ENCODE measurements at places on chromosomes 12 and 14.
A peak's percentile ranks its signal among the peaks of the same experiment; 100 is the strongest.

DNA sequence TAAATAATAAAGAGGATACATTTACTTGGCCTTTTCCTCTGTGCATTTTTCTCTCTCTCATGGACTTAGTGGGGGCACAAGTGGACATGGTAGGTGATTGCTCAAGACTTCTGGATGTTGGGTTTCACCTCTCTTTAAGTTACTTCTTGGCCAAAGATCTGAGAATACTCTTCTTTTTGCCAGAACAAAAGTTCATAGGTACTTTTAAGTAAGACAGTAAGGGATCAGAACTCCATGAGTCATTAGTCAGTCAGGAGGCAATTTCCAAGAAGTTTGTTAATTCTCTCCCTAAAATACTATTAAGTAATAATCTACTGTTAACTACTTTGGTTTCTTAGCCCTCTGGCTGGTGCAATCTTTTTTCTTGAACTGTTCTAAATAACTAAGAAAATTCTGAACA, 84.2 kb downstream of the GRIP1 start:
- no peak for DNase-seq

- no peak for DNase-seq
Measured at GRCh38 chr12:24172031-24172772, 222.7 kb upstream of the SOX5 start.

DNA sequence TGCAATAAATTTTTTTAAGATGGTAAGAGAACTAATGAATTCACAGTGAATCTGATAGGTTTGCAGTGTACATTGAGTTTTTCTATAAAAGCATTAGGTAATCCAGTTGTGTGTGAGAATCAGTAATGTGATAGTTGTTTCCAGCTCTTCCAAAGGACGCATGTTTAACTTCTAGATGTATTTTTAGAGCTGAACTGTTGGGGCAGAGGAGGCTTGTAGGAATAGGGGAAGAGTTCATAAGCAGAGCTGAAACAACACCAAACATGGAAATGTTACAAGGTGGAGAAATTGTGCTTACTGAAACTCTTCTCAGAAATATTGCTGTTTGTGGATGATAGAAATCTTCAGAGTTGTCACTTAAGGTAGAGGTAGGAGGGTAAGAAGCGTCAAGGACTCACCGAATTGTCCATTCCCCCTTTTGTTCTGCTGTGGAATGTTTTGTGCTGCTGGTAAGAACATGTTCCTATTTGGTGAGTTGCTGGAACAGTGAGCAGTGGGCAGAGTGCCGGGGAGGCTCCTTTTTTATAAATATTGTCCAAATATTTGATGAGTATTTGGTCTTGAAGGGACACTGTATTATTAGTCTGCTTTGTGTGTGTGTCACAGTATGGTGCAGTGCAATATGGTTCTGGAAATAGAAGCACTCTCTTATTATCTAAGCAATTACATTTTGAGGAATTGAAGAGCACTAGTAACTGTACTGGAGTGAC, 76.7 kb downstream of the ANO6 start:
- no peak for DNase-seq

GRCh38 chr12:91178139-91178561, 4.5 kb downstream of the DCN start:
- no peak for DNase-seq

DNA sequence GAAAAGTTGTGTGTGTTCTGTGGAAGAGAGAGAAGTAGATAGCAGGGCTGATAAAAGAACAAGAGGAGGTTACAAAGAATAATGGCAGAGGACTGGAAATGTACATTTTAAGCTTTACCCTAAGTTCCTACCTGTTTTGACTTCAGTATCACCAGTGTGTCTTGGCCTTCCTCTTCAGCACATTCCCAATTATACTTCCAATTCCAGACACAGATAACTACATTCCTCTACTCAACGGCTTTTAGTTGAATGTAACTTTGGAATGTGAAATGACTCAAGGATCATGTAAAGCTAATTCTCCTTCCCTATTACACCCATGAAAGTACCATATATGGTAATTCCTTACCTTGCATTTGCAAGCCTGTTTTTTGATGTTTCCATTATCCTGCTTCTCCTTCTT, 5.0 kb downstream of the MGST1 start:
- DNase-seq, result no peak

GRCh38 chr12:114026805-114027204, 60.7 kb upstream of the RBM19 start:
- no peak for DNase-seq

DNA sequence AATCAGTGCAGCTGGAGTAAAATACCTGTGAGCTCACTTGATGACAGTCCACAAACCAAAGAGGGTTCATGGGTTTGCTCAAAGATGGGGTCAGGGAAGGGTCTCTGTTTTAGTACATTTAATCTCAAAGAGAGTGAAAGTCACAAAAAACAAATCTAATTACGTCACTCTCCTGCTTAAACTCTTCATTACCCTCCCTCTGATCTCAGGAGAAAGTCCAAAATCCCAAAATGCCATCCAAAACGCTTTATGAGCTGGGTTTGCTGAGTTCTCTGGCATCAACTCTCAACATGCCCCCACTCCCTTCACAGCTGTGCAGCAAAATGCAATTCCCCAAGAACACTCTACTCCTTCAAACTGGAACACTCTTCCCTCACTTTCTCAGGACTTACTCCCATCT, 40.4 kb upstream of the LGR5 start:
- DNase-seq, result no peak

DNA sequence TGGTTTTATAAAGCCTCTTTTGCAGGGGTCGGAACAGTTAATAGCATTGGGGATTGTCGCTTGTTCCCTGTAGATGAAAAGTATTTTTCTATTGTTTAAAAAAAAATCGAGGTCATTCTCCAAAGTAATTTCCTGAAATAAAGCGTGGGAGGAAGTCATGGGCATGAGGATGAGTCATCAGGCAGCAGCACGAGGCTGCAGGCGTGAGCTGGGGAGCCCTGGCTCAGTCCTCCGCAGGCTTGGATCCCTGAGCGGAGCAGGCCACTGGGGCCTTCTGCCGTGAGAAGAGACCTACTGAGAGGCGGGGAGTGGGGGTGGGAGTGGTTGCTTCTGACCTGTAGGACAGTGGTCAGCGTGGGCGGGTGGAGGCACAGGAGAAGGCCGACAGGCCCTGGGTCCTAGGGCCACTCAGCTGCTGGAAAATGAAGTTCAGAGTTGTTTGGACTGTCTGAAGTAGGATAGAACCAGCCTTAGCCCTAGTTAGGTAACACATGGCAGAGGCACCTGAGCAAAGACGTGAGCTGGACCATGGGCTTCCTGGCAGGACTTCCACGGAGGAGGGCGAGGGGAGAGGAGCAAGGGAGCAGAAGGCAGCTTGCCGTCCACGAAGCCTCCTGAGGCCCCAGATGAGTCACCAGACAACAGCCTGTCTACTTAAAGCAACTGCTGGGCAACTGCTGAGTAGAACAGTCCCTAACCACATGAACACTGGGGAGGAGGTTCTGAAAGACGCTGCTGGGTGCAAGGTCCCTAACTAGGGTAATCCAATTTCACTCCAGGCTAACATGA, 21.1 kb upstream of the LGALS3 start:
- no peak for DNase-seq

DNA sequence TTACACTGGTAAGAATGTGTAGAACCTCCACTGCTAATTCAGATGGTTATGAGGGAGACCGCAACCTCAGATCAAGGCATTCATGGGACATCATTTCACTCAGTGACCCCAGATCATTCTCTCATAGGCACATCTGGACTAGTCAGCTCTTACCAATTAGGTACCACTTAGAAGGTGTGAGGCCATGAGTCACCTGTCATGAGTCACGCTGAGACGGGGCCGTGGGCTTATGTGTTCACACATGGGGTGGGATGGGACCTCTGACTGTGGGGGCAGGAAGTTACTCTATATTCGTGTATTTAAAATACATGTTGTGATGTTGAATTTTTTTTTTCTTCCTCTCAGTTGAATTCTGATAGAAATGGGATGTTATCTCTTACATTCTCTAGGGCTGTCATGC, 55.9 kb downstream of the CCDC92 start:
- no peak for DNase-seq

DNA sequence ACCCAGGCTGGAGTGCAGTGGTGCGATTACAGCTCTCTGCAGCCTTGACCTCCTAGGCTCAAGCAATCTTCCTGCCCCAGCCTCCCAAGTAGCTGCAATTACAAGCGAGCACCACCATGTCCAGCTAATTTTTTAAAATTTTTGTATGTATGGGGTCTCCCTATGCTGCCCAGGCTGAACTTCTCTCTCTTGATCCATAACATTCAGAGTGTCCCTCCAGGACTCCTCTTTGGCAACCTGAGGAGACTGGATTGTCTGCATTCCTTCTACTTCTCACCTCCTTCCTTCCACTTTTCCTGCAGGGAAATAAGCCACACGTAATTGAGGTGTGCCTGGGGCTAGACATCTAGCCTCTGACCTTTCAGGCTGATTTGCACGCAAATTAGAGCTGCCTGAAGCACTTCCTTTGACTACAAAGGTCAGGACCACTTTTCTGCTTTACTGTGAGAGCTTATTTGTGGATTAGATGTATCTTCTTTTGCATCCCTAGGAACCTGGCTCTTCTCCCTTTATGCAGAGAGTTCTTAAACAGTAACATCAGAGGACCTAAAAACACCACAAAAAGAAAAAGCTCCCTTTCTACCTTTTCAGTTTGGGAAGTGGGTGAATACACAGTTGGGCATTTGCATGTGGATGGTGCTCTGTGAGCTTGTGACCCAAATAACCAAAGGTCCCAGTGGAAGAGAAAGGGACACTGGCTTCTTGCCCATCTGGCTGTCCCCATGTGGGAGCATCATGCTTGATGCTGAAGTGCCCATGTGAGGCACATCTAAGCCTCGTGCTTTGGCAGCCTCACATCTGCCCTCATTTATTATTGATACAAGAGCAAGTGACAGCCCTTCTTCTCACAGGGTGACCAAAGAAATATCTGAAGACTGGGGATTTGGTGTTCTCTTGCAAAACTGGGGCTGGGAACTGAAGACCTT, 33.5 kb downstream of the PYGL start:
- no peak for DNase-seq

DNA sequence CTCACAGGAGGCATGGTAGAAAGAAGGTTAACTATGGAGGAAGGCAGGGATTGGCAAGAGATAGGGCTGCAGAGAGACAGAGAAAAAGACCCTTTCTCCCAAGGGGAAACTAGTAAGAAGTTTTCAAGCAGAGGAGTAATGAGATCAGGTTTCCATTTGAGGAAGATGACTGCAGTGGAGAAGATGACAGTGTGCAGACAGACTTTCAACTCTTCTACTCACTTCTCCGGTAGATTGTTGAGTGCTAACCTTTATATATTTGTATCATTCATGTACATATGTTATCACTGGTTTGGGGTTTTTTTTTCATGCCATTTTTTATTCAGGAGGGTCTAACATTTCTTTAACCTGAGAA, 5.9 kb upstream of the B3GNT4 start:
- no peak for DNase-seq

- no peak for DNase-seq
Measured at GRCh38 chr12:125873016-125873415, 807.8 kb downstream of the AACS start.

DNA sequence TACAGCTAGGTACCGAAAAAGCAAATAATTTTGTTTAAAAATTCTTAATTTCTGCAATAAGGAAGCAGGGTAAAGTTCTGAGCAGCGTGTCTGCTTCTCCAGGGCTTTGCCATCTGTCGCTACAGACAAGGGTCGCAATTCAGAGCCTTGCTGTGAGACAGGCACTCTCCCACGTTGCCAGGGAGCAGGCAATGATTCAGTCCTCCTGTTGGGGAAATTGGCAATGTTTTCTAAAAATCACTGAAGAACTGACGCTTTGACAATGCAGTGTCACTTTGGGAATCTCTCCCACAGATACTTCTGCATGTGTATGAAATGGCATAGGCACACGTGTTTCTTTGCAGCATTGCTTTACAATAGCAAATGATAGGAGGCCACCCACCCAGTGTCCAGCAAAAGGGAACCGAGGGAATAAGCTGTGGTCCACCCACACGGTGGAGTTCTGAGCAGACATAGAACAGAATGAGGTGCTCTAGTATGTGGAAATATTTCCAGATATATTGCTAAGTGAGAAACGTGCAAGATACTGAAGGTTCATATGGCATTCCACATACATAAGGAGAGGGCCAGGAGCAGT, 16.0 kb upstream of the HIP1R start:
- DNase-seq, result no peak

GRCh38 chr12:2324387-2324786, 271.6 kb downstream of the CACNA1C start:
- peak; percentile 20 for DNase-seq

DNA sequence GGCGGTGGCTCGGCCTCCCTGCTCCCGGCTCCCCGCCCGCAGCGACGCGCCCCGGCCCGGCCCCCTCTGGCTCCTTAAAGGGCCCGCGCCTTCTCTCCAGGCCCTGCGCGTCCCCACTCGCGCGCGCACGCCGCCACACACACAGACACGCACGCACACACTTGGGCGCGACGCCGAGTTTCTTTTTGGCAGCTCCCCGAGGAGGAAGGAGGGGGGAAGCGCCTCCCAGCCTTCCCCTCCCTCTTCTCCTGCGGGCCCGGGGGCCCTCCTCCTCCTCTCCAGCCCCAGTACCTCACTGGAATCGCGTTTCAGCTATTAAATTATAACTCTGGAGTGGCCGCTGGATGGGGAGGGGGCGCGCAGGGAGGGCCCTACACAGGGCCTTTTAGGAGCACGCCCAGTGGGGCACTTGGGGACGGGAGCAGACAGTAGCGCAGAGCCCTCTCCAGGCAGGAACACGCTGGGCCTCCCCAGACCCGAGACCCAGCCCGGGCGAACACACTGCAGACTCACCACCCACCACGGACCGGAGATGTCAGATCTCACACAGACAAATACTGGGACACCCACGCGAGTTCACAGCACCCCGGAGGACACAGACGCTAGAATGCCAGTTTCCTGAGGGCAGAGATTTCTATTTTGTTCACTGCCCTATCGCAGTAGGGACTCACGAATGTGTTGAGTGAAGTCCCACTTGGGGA, 411 bp upstream of the NCOR2 start:
- peak; percentile 82 for DNase-seq

DNA sequence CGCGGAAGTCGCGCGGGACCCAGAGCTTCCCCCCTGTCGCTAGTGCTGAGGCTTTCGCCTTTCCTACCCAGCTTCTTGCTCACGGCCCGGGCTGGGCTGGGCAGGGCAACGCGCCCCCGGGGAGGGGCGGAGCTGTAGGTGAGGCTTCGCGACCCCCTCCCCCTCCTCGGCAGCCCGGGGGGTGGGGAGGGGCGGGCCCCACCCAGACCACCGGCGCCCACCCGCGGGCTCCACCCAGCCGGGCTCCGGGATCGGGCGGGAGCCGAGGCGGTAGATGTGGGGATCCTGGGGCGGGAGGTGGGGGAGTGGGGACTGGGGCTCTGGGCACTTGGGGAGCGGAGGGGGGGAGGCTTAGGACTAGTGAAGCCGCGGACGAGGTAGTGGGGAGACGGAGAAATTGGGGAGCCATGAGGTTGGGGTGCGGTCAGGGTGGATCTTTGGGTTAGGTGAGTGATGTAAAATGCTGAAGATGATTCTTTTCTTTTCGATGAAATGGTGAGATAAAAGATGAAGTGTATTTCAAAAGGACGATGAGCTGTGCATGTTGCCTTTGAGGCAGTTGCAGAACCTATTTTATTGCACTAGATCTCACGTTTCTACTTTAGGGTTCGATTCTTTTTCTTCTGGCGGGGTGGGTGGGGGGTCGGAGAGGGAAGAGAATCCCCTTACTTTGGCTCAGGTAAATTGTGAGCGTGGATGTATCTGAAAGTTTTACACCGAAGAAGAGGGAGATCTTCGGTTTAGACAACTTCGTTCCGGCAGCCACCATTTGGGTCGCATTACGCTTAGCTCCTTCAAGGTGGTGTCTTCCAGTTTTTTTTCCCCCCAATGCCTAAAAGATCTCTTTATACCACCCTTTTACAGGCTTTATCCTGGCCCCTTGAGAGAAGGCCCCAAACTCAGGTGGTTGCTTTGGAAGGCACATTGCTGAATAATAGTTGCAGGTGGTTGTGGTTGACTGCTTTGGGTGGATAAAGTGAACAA, 619 bp downstream of the ERC1 start:
- DNase-seq, result no peak

All from nephron progenitor cell (in vitro differentiated cells).